ENCODE measurements at places on chromosomes 16 and 17.
A peak's percentile ranks its signal among the peaks of the same experiment; 100 is the strongest.

DNA sequence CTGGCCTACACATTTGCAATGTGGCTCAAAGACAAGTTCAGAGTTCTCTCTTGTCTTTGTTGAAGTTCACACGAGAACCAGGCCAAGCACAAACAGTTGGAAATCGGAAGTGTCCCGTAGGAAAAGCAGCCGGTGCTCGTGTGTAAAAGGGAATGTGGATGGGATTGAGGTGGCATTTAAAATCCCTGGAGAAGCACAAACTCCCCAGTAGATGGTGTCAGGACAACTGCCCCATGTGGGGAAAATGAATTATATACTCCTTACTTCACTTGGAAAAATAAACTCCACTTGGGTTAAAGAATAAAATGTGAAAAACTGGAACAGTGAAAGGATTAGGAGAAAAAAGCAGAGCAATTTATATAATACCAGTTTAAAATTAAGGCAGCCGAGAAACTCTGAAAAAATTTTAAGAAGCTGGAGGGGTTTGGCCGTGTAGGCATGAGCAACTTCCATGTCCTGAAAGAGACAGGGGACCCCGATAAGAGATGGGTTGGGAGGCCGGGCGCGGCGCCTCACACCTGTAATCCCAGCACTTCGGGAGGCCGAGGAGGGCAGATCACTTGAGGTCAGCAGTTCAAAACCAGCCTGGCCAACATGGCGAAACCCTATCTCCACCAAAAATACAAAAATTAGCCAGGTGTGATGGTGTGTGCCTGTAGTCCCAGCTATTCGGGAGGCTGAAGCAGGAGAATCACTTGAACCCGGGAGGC, 28.1 kb downstream of the CBFA2T3 start:
- DNase-seq: no peak

DNA sequence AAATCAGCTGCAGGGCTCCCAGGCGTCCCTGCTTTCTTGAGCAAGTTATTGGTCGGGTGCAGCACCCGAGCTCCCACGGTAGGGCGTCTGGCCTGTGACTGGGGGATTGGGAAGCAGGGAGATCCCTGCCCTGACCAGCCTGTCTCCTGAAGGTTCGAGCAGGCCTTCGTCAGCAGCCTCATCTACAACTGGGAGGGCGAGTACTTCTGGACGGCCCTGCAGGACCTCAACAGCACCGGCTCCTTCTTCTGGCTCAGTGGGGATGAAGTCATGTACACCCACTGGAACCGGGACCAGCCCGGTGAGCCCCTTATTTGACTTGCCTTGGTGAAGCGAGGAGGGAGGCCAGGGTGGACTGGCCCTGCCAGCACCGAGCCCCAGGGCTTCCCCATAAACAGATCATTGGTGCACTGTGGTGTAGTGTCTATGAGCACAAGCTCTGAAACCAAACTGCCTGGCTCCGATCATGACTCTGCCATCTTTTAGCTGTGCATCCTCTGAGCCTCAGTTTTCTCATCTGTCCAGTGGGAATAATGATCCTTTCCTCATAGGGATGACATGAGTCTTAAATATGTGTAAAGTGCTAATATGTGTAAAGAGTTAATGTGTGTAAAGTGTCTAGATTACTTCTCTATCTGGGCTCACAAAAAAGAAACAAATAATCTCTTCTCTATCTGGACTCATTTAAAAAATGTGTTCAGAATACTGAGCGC, 48.9 kb downstream of the MRC2 start:
- DNase-seq: no peak

DNA sequence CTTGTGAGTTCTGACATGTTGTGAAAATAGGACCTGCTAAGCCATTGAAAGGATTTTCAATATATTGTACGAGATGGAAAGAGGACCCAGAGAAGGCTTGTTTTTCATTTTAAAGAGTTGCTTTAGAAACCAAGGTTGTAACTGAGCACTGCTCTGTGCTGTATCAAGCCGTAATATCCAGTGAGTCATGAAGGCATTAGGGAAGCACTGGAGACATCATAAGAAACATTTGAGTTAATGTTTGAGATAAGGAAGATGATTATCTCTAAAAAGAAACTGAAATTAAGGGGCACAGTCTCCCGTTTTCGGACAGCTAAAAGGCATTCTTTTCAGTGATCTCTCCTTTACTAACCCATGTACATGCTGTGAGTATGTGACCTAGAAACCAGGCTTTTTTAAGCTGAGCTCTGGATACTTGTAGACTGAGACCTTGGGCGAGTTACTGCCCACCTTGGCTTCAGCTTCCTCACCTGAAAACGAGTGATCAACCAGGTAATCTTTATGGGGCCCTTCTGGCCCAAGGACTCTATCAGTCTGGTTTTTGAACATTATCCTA, 149.2 kb upstream of the TBX2 start:
- DNase-seq: no peak

DNA sequence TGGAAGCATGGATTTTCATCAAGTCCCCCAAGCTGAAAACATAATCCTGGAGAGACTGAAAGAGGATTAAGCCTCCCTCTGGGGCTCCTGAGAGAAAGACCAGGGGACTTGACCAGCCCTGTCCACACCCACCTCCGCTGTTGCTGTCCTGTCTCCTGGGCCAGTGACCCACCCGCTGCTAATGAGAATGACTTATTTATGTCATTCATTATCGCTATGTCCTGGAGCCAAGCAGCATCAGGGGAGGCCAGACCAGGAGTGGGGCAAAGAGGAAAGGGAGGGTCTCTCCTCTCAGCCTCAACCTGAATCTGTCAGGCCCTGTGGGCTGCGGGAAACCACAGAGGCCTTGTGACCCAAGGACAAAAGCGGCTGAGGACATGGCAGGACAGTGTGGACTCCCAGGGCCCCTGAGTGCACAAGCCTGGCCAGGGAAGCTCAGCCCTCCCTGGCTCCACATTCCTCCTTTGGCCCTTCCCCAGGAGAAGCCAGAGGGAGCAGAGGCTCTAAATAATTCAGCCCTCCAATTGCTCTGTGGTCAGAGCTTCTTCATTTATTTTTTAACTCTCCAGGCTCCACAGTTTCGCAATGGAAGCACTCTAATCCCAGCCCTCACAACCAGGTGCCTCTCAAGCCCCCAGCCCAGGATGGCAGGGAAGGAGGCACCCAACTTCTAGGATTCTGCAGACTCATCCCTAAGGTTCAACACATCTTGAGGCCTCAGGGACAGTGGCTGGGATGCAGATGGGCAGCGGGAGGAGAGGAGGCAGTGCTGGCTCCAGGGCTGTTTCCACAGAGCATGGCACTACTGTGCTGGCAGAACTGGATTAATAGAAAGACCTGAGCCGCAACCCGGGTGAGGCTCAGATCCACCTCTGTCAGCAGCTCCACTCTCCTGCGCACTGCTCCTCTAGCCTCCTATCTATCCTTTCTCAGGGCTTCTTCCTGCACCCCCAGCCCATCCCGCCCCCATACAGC, 19.1 kb downstream of the CUEDC1 start:
- DNase-seq: no peak

DNA sequence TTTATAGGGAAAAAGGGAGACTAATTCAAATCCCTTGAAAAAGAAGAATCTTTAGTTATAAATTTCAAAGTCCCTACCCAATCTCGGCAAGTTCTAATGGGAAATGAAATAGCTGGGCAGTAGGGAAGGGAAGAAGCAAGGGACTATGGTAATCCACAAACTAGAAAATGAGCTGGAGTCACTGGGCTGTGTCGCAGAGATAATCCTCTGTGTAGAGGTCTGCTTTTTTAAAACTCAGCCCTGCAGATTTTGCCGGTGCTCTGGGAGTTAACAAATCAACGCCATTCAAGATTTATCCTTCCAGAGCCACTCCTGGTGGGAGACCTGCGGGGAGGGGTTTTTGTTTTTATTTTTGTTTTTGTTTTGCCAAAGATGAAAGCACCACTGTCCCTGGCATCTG, 20.8 kb downstream of the SNX11 start:
- DNase-seq: no peak

- peak; percentile 71 for DNase-seq
Observed at GRCh38 chr16:66746682-66747081, 4.7 kb downstream of the DYNC1LI2 start.

DNA sequence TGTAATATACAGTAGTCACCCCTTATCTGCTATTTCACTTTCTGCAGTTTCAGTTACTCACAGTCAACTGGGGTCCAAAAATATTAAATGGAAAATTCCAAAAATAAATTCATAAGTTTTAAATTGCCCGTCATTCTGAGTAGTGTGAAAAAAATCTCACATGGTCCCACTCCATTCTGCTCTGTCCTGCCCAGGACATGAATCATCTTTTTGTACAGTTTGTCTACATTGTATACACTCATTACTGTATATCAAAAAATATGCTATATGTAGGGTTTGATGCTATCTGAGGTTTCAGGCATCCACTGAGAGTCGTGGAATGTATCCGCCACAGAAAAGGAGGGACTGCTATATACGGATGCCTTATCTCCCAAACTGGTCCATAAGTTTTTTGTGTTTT, 16.0 kb upstream of the APPBP2 start:
- DNase-seq: no peak

DNA sequence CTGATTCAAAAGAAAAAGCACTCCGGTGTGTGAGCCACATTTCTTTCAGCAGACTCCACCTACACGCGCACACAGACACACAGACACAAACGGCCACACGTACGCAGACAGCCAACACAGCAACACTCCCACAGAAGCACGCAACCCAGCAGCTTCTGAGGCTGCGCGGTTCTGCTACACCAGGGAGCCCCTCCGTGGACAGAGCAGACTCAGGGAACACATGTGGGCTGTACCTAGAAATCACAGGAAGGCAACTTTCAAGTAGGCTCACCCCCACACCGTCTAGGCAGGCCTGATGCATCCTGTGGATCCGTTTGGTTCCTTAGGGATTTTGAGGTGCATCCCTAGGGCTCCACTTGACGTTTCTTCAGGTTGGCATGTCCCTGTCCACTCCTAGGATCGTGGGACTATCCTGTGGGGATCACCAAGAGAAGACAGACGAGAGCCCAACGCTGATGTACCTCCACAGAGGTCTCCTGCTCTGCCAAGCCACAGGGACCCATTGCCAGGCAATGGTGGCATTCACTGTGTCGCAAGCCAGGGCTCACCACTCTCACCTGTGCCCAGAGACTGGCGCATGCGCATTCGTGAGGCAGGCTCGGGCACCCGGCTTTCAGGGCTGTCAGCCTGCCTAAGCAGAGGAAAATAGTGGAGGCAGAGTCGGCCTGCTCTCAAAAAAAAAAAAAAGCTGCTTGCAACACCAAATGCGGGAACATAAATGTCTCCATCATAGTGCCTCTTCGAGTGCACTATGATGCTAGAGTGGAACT, 2333.3 kb downstream of the TP53TG3F start:
- DNase-seq: no peak

DNA sequence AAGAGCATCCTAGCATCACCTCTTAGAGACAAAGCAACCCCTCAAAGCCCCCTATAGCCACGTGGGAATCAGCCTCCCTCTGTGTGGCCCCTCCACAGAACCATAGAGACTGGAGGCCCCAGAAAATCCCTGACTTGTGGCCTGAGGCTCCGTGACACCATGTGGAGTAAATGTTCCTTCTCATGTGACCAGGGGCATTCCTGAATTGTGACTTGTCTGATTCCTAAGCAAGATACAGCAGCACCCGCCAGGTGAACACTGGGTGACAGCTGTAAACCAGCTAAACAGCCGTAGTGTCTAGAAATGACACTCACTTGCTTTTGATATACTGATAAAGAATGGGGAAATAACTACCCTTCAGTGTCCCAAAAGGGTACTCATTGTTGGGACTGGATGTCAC, 79.0 kb downstream of the DYNLRB2 start:
- DNase-seq: no peak

DNA sequence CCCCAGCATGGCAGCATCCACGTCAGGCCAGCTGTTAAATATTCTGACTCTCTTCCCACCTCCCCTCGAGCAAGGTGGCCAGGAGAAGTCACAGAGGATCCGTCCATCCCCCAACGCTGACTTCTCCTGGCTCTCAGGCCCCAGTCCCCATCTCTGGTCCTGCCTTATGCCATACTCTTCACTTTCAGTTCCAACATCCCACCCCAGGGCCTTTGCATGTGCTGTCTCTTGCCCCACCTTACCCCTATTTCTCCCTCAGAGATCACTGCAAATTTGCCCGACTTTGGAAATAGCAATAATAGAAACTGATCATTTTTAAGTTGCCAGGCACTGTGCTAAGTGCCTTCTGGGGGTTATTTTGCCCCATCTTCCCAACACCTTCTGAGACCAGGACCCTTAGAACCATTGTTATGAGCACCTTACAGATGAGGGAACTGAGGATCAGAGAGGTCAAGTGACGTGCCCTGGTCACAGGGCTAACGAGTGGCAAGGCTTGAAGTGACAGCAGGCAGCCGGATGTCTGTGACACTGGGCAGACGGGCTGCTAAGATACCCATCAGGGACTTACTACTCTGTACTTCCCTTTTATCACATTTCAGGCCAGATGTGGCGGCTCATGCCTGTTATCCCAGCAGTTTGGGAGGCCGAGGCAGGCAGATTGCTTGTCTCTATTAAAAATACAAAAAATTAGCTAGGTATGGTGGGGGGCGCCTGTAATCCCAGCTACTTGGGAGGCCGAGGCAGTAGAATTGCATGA, 17.7 kb downstream of the HID1 start:
- no peak for DNase-seq

DNA sequence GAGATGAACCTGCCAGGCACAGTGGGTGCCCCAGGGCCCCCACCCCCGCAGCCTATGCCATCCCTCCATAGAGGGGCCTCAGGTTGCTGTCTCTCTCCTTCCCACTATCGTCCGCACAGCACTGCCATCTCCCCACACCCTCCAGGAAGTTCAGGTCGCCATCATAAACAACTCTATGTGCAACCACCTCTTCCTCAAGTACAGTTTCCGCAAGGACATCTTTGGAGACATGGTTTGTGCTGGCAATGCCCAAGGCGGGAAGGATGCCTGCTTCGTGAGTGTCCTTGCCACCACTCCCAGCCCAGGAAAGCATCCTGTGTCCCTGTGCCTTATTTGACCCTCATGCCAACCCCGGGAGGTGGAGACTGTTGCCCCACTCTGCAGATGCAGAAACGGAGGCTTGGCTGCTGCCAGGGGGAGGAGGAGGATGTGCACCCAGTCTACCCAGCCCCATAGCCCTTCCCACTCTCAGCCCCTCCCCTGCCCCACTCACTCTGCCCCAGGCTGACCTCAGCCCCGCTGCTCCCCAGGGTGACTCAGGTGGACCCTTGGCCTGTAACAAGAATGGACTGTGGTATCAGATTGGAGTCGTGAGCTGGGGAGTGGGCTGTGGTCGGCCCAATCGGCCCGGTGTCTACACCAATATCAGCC, 3.9 kb downstream of the PRSS21 start:
- DNase-seq: no peak

- DNase-seq: no peak
Observed at GRCh38 chr16:1953734-1954133, 755 bp downstream of the RPL3L start.

- no peak for DNase-seq
Observed at GRCh38 chr17:14198013-14198412, 38.6 kb downstream of the CDRT15 start.
